ENCODE measurements at places on chromosomes 4 and X. TPM values are rescaled to one million over a fixed set of nuclear protein-coding genes. Genes with fewer than 3 reads are reported as not detected.

Gene RTL5
- 1.7 TPM for total RNA-seq

Gene DAPP1
- not detected for total RNA-seq

DNA sequence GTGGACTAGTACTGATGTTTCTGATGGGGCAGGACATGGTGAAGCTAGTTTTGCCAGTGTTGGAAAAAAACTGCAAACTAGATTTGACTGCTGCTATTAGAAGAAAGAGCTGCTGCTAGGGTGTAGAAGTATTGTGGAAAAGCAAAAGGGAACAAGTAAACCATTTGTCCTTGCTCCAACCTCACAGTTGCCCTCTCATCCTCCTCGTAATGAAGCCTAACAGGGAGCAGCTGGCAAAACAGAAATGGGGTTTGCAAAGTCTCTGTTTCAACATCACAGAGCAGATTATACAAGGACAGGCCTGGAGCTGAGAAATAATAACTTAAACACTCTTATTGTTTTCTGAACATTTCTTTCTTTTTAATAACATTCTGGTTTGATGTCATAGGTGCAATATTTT is 346.2 kb downstream of the MAGEB5 start:
- H3K27me3 ChIP-seq, result no peaks in the 10 kb centered on the region
- H3K4me1 ChIP-seq, result no peaks in the 10 kb centered on the region
- H3K27ac ChIP-seq, result no peak overlapping the region
- no peak overlapping the region for H3K4me3 ChIP-seq

GRCh38 chrX:15546745-15547144 is 46.1 kb downstream of the BMX start:
- peaks cover 3% of the 10 kb centered on the region for H3K27me3 ChIP-seq
- no peak overlapping the region for H3K27ac ChIP-seq
- H3K4me1 ChIP-seq, result no peaks in the 10 kb centered on the region
- no peaks in the 10 kb centered on the region for H3K36me3 ChIP-seq

GRCh38 chrX:13721819-13722519 is 12.5 kb downstream of the TRAPPC2 start:
- H3K27me3 ChIP-seq, result no peaks in the 10 kb centered on the region
- H3K4me1 ChIP-seq, result peaks cover 20% of the 10 kb centered on the region
- peak overlapping the region; percentile 36 for H3K27ac ChIP-seq
- H3K36me3 ChIP-seq, result peaks cover 35% of the 10 kb centered on the region

DNA sequence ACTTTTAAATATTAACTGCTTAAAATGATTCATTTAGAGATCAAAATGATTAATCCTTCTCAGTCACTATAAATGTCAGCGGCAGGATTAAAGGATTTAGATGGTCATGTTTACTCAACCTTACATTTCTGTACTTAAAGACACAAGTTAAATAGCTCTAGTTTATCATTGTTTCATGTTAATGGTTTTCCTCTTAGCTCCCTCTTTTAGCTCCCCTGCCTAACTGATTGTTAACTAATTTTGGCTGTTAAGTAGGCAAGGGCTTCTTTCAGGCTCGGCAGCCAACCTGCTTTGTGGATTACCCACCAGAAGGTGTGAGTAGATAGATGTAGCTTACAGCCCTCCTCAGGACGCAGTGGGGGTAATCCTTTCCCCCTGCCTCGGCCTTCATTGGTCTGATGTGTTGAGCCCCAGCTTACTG is 96.0 kb downstream of the TENM3 start:
- peak overlapping the region; percentile 49 for H3K27ac ChIP-seq
- H3K36me3 ChIP-seq, result peaks cover 16% of the 10 kb centered on the region
- H3K4me3 ChIP-seq, result peak overlapping the region; percentile 67
- peak; percentile 62 for DNase-seq

- H3K4me3 ChIP-seq, result no peak overlapping the region
- H3K4me1 ChIP-seq, result no peaks in the 10 kb centered on the region
- DNase-seq, result no peak
- peaks cover 13% of the 10 kb centered on the region for H3K27me3 ChIP-seq
These were observed 18.7 kb upstream of the XPNPEP2 start for GRCh38 chrX:129719931-129720530.

All from HFFc6 (cell line).